ENCODE measurements at places on chromosomes 16 and 17.

DNA sequence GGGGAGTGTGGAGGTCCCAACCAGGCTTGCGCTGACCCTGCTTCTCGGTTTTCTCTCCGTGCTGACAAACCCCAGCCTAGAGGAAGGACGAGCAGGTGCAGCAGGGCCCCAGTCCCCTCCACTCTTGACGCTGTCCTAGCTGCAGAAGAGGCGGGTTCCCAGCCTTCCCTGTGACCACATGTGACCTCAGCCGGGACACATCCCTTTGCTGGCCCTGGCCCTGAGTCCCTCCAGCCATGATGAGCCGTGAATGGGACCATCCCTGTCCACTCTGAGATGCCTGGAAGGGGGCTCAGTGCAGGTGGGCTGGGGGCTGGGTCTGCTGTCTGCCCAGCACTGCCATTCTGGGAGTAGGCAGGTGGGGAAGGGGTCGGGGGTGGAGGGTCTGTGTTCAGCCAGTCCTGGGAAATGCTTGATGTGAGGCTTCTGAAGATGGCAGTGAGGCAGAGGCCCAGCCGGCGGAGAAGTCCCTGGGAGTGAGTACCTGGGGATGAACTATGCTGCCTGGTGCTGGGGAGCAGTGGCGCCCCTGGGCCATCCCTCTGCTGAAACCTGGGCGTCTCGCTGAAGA is 1.9 kb upstream of the TUBB3 start:
- DNase-seq: no peak

GRCh38 chr17:41500131-41500911 is 5.1 kb downstream of the KRT13 start:
- DNase-seq: no peak

DNA sequence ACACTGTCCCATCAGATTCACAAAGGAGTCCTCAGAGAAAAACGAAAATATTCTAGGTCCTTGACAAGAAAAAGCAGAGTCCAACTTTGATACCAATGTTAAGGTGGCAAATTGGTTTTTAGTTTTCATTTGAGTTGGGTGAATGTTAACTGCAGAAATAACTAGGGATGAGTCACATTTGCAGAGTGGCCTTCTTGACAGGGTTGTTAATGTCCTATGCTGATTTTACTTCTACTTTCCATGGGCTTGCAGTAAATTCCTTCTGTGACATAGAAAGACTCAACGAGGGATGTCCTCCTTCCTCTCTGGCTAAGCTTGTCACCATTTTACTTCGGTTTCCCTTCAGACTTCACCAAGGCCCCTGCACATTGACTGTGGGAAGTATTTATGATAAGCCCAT is 47.2 kb upstream of the ICAM2 start:
- DNase-seq: no peak

DNA sequence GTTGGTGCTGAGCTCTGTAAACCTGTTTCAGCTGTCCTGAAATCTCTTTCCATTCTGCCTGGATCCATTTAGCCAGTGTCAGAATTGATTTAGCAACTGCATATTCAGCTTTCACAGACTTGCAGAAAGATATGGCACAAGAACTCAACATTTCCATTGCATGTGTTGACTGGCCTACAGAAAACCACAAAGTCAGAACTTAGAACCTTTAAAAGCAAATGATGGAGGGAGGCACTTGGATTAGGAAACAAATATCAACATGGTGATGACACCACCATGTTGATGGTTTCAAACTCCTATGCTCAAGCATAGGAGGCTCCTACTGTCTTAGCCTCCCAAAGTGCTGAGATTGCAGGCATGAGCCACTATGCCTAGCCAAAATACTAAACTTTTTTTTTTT is 52.3 kb upstream of the ARL6IP1 start:
- no peak for DNase-seq

- DNase-seq: no peak
These were observed 27.9 kb downstream of the GABARAPL2 start for GRCh38 chr16:75593825-75594820.

DNA sequence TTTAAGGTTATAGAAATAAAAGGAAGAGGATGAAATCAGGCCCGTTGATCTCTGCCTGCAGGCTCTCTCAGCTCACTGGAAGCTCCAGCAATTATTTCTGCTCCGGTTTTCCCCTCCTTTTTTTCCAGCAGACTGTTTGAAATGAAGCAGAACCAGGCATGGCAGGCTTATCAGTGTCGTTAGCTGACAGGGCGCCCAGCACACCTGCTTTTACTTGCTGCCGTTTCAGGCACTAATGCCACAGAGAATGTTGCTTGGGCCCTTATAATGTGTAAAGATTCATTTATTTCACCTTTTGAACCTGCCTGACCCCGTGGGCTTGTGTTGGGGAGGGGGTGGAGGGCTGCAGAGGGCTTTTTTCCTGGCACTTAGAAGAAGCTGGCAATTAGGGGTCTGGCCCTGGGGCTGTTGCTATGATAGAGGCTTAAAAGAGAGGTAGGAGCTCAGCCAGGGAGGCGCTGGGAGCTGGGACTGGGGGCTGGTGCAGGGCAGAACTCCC is 108.1 kb downstream of the IRX3 start:
- DNase-seq: no peak

DNA sequence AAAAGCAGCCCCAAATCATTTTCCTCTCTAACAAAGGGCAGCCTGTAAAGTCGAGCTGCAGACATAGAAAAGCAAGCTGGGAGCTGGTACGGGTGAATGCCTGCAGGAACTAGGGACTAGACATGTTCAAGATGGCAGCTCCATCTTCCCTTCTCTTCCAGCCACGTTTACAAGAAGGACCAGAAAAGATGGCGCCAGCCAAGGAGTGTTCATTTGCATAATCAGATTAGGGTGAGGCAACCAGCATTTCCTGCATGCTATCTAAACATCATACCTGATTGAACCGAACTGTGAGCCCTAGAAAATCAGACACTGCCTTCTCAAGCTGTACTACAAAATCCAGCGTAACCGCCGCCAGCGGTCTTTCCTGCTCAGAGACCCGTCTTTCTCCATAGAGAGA is 896.8 kb downstream of the CDH11 start:
- no peak for DNase-seq

- no peak for DNase-seq
These were observed 12.2 kb upstream of the CXCL16 start for GRCh38 chr17:4751932-4752331.

GRCh38 chr17:10751563-10751962 is 21.7 kb upstream of the TMEM220 start:
- no peak for DNase-seq

- peak; percentile 92 for DNase-seq
These were observed at the start of gene METRN for GRCh38 chr16:714558-715476. Gene METRN, plus strand, starts transcription at chr16:715118. Its CDS starts 172 bp downstream, at chr16:715290.

DNA sequence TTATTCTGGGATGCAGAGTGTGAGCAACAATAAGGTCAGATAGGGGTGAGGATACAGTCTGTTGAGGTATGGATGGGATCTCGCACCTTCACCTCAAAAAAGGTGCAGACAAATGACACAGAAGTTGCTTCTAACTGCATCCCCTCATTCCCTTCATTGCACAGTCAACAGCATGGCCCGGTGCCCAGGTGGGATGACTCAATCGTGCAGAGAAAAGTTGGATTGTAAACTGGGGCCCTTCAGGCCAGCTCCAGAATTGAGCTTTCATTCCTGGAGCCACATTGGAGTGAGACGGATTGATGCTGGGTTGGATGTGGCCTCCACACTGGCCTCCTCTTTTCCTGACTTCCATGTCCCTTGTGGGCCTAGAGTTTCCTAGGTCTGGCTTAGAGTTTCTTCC is 977.4 kb downstream of the KCNJ18 start:
- no peak for DNase-seq

GRCh38 chr17:49688848-49689247 is 11.0 kb upstream of the SPOP start:
- no peak for DNase-seq

DNA sequence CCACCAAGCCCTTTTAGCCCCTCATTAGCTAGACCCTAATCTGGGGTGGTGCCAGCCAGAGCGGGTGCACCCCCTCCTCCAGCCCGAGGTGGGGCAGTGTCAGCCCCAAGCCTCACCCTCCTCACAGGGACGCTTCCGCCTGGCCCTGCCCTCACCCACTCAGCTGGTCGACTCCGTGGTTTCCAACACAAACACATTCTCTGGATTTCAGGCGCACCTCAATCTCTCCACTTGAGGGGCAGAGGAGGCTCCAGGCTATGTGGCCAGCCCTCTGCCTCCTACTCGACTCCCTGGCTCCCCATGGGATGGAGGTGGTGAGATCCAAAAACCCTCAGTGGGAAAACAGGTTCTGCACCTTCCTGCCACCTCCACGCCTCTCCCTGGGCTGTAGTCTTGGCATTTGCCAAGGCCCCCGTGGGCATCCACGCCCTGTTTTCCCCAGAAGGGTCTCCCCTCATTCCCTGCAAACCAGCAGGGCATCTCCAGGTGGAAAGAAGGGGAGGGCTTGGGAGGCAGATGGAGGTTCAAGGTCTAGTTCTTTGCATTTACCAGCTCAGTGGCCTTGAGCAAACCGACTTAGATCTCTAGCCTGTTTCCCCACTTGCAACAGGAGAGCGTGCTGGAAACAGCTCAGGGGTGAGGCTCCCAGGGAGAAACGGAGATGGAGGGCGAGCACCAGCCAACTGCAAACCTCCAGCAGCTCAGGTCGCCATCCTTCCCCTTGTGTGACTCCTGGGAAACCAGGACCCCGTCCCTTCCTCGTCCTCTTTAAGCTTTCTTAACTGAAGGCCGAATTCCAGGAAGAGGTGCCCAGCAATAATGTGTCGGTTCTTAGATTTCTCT is 1.7 kb downstream of the EMP2 start:
- no peak for DNase-seq

GRCh38 chr17:27245230-27245696 is 48.7 kb upstream of the WSB1 start:
- DNase-seq: peak; percentile 10

DNA sequence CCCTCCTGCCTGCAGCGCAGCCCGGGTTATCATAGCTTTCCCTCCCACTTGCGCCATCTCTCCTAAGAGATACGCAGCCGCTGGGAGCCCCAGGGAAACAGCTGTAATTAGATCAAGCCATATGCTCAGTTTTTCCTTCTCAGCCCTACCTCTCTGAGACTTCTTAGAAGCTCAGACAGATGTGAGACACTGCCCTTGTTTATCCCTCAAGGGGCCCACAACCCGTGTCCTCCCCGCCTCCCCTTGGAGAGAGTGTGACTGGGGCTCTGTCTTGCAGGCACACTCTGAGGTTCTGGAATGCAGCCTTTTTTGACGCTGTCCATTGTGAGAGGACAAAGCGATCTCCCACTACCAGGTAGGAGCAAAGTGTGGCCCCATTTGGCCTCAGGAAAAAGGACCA is 31.2 kb downstream of the CIBAR2 start:
- no peak for DNase-seq

GRCh38 chr17:38511150-38512108 is 83.2 kb downstream of the ARHGAP23 start:
- no peak for DNase-seq

DNA sequence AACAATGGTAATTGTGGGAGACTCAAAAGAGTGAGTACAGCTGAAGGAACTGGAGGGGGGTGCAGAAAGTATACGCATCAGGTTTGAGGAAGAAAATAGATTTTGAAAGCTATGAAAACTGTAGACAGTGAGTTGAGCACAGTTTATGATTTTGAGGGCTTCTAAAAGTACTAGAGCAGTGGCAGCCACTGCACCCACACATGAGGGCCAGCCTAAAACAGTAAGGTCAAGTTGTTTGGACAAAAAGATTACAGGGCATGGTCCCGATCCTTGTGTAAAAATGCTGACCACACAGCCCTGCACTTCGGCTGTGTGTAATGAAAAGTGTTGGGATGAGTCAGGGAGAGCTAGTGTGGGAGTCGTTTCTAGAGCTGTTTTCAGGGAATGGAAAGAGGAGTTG is 2282.1 kb downstream of the TP53TG3F start:
- no peak for DNase-seq

DNA sequence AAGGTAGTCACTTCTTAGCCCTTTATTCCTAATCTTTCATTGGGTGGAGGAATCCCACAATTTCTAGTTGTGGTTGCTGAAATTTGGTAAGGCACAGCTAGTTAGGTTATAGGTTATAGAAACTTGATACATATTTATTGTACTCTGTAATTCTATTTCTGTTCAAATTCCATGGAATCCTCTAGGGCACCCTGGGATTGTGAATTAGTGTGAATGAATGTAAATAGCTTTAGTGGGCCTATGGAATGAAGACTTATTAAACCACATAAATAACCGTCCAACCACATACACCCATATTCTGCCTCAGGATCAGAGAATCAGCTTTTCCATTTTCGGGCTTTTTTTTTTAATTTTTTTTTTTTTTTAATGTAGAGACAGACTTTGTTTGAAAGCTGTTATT is 9.2 kb downstream of the TANC2 start:
- no peak for DNase-seq

DNA sequence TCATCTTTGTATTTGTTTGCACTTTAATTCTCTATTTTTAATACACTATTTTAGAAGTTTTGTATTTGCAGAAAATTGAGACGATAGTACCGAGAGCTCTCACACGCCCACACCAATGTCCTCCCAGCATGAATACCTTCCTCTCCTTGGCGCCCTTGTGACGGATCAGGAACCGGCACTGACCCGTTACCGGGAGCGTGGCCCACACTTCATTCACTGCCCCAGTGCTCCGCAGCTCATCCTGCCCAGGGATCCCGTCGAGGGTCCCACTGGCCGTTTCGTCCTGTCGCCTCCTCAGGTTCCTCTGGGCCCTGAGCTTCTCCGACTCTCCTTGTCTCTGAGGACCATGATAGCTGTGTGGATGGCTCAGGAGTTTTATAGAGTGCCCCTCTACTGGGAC is 50.6 kb downstream of the KLHDC4 start:
- no peak for DNase-seq

- no peak for DNase-seq
These were observed 14.8 kb downstream of the TAC4 start for GRCh38 chr17:49832840-49833599.

DNA sequence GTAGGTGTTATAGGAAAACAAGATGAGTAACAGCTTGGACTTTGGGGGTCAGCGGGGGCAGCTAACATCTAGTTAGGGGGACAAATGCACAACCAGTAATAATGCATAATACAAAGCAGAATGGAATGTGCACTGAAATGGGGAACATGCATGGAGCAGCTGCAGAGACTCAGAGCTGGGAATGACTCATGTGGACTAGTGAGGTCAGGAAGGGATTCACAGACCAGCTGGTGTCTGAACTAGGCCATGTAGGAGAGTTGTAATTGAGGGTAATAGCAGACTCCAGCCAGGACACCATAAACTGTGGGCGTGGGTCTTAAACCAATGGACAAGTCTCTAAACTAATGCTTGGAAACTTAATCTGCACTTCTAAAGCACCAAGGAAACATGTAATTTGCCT is 176.8 kb upstream of the ASIC2 start:
- DNase-seq: no peak

DNA sequence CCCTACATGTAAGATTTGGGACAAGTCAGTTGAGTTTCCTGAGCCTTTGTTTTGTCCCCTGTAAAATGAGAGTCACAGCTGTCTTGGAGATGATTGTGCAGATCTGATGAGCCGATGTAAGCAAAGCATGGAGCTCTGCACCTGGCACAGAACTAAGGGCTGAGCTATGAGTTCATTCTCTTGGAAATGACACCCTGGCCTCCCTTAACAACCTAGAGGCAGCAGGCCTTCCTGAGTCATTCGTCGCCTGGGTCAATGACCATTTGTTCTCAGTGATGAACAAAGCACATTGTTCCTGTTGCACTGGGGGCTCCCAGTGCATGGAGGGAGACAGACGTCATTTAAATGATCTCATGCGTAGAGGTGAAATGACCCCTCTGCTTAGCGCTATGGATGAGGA is 62.8 kb upstream of the GCSH start:
- no peak for DNase-seq

All from activated CD4-positive, alpha-beta T cell treated with anti-CD3 and anti-CD28 coated beads for 24 hours (primary cell).